Right cardiac atrium (tissue), 5 donors: ENCODE measurements at places on chromosomes 7 and 10. TPM values are rescaled to one million over a fixed set of nuclear protein-coding genes. Genes with fewer than 3 reads are reported as not detected.

The ACTR3C gene
- 5.6 TPM for total RNA-seq

The ITPRID1 gene
- total RNA-seq = not detected

The TMEM213 gene
- total RNA-seq = not detected

The ADCY1 gene
- 4.3 TPM for total RNA-seq

The PDIA4 gene
- total RNA-seq = 43.8 TPM

The SEM1 gene
- total RNA-seq = 64.5 TPM

The GPR26 gene
- not detected for total RNA-seq
